SK-N-SH (cell line): ENCODE measurements at places on chromosomes 3 and 15.

- DNase-seq, result no peak
Observed at GRCh38 chr3:185656321-185656840, 70.3 kb downstream of the SENP2 start.

DNA sequence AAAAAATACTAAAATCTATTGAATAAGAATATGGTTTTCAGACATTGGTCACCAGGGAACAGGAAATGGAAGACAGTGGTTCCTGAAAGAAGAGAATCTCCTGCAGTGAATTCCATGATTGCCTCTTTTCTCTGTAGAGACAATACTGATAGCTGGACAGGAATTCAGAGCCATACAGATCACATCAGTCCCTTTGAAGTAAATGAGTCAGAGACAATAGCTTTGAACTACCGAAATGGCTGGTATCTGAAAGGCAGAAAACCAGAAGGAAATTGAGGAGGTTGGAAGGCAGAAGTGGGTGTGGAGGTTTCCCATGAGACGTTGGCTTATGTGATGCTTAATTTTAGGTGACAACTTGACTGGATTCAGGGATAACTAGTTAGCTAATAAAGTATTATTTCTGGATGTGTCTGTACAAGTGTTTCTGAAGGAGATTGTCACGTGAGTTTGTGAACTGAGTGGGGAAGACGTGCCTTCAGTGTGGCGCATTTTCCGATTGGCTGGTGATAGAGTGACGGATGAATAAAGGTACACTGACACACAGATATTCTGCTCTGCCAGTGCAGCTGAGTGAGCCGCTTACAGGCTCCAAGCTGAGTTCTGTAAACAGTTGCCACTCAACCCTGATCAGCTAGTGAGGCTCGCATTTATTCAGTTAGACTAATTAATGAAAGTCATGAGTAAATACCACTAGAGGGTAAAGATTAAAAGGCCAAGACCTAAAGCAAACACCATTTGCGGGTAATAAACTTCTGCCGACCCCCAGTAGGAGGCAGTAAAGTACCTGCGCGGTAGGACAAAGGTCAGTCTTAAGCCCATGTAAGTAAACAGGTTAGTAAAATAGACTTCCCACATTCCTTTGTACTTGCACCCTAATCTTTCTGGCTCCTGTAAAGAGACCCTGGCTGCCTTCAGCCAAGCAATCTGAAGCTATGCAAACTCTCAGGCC lies 1298.6 kb downstream of the SI start:
- no peak for DNase-seq

DNA sequence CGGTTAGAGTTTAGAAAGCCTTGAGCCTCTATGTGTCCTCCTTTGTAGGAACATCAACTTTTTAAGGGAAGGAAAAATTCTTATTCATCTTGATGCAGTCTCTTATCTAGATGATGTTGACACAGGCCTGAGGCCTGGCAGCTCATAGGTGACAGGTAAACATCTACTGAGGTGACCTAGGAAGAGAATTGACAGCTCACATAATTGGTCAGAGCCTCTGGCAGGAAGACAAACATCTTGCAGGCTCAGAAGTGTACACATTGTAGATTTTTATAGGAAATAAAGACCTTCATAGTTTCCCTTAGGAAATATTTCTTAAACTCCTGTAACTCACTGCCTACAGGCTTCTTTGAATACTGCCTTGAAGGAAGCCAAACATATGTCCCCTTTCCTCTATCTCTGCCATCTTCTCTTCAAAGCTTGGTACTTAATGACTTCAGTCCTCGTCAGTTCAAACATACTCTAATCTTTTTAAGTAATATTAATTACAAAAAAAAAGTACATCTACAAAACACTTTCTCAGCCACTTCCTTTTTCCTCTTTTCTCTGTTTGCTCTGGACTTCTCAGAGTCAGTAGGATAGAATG lies 341.3 kb downstream of the TBL1XR1 start:
- no peak for DNase-seq

DNA sequence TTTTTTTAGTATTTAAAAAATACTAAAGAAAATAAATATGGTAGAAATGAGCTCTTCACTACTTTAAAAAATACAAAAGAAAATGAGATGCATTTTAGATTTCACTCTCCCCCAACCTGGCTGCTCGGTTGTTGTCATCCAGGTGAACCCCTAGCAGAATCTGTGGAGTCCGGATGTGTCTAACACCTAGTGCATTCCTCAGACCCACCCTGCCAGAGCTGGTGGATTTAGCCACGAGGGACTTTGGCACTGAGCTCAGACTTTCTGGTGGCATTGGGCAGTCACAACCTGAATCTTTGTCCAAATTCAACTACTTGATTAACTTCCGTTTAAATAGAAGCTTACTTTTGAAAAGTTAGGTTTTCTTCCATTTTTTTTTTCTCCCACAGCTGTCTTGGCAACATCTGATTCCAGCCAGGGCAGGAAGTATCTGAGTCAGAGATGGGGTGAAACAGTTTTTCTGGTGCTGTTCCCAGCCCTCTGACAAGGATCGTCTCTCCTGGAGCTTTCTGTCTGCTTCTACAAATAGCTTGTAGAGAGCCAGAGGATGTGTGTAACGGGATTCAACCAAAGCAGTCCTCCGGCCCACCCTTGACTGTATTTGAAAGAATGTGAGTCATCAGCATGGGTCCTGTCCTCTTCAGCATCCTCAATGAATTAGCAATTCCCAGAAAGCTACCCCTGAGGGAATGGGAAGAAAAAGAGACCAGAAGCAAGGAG lies 301.8 kb upstream of the MCTP2 start:
- no peak for DNase-seq

- DNase-seq, result no peak
Observed at GRCh38 chr3:188906236-188906635, 265.5 kb upstream of the TPRG1 start.

- DNase-seq, result no peak
Observed at GRCh38 chr15:74799255-74799855, 13.3 kb upstream of the LMAN1L start.

GRCh38 chr3:187102073-187102634 lies 37.1 kb downstream of the RPL39L start:
- DNase-seq, result no peak

- no peak for DNase-seq
Observed at GRCh38 chr3:159609625-159610024, 379.0 kb upstream of the IL12A start.

- DNase-seq, result no peak
Observed at GRCh38 chr15:77985031-77985930, 92.2 kb downstream of the TBC1D2B start.

DNA sequence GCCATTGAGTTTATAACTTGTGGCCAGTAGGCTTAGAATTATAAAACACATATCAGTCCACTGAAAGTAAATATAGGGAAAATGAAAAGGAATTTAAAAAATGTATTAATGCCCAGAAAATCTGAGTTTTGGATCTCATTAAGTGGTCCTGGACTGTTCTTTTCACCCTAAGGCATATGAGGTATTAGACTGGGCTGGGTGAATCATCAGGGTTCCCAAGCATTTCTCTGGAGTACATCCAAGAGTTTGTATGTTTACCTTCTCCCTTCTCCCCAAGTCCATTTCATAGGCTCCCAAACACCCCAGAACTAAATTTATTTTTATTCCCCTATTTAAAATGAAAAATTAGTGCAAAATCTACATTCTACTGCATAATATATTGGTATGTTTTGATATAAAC lies 31.9 kb upstream of the SPTSSB start:
- no peak for DNase-seq

DNA sequence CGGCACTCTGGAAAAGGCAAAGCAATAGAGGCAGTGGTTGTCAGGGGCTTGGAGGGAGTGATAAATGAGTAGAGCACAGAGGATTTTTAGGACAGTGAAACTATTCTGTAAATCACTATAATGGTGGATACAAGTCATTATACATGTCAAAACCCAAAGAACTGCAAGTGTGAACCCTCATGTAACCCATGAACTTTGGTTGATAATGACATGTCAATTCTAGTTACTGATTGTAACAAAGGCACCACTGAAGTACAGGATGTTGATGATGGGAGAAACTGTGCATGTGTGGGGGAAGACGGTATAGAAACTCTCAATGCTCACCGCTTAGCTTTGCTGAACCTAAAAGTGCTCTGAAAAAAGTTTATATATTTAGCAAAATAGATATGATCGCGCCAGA lies 36.0 kb downstream of the BTLA start:
- no peak for DNase-seq

- no peak for DNase-seq
Observed at GRCh38 chr3:152375546-152375945, 106.8 kb downstream of the MBNL1 start.

- no peak for DNase-seq
Observed at GRCh38 chr15:78842519-78842918, 30.2 kb upstream of the MORF4L1 start.

- DNase-seq, result no peak
Observed at GRCh38 chr3:152942366-152942765, 107.4 kb downstream of the P2RY1 start.

- DNase-seq, result no peak
Observed at GRCh38 chr15:71820127-71820526, 9.8 kb downstream of the NR2E3 start.

GRCh38 chr3:99962703-99963102 lies 145.0 kb downstream of the CMSS1 start:
- no peak for DNase-seq

DNA sequence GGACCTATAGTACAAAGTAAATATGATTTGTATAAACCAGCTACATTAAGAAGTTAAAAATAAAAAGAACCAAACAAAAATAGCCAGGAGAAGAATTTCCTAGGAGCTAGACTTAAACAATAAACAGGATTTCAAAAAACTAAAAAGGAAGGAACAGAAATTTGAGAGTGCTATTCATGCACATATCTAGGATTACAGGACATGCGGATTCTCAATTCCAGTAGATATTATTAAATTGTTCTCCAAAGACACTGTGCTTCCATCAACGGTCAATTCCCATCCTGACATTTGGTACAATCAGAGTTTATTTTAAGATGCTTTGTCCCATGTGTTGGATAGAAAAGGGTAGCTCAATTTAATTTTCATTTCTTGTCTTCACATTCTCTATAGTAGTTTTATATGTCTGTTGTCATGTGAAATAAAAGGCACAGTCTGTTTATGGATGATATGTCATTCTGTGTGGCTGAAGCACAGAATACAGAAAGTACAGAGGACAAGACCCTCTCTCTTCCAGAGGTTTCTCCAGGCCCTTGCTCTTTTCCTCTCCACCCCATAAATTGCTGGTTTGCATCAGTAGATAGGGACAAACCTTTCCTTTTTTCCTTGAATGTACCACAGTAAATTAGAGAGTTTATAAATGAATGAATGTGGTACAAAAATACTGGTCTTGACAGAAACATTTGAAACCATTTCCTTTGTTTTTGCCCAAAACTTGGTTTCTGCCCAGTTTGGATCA lies 3.5 kb downstream of the PLOD2 start:
- DNase-seq, result no peak

- DNase-seq, result no peak
Observed at GRCh38 chr3:192408007-192408646, 319.2 kb downstream of the FGF12 start.

DNA sequence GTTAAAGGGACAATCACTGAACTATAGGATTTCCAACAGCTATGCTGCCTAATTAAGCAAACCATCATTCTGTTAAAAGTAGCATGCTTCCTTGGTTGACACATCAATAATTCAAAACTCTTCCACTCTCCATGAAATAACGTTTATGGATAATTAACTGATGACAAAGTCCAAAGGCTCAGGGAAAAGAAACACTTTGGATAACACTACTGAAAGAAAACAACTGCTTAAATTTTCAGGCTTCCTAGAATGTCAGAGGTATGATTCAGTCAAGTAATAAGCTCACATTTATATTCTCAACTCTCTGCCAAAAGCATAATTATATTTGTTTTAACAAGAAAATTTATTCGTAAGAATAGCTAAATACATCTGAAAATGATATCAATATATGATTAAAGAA lies 49.6 kb downstream of the WDR72 start:
- DNase-seq, result no peak

- no peak for DNase-seq
Observed at GRCh38 chr3:146065573-146066006, 95.4 kb downstream of the PLOD2 start.

DNA sequence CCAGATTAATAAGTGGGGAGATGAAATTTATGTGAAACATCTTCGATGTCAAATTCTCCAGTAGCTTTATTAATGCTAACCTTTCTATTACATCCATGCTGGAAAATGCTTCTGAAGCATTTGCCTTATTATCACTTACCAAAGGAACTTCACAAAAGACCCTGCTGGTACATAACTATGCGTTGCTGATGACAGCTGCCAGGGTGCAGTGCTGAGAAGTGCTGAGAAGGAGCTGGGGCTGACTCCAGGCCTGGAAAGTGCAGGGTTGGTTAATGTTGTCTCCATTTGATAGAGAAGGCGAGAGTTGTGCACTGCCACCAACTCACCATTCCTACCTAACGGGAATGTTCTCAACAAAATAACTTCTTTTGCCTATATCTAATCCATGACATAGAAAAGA lies 736.0 kb upstream of the NR2F2 start:
- DNase-seq, result no peak

- DNase-seq, result no peak
Observed at GRCh38 chr3:10594915-10595314, 89.5 kb upstream of the ATP2B2 start.

DNA sequence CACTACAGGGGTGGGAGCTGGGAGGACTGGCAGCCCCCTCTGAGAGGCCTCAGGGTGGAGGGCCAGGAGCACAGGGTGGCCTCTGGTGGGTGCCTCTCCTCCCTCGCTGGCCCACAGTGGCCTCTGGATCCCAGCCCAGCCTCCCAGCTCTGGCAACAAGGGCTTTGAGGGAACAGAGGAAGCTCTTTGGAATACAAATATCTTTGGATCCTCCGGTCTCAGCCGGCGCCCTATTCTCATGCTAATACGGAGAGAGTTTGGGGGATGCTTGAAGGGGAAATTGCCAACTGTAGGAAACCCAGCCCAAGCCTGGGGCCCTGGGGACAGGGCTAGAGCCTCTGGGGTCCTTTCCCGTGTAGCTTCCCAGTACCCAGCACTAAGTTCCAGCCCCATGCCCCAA lies 33.4 kb upstream of the INSYN1 start:
- DNase-seq, result no peak

GRCh38 chr3:57151021-57151449 lies 14.1 kb downstream of the IL17RD start:
- peak; percentile 60 for DNase-seq
